ENCODE measurements at places on chromosomes 13 and 19.

- DNase-seq, result peak; percentile 70
These were observed 10.1 kb downstream of the FOSB start for GRCh38 chr19:45477713-45478453.

DNA sequence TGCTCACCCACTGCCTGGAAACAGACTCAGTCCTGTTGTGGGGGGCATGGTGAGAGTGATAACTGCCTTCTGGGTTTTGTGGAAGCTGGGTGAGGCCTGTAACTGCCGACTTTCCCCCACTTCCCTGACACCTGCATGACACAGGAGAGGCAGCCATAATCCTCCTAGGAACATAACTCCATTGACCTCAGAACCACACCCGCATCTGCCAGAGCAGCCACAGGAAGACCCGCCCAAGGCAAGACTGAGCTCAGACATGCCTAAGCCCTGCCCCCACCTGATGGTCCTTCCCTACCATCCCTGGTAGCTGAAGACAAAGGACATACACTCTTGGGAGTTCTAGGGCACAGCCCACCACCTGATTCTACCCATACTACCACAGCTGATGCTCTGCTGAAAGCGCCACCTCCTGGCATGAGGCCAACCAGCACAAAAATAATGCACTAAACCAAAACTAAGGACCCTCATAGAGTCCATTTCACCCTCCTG, 326.7 kb downstream of the RBM26 start:
- no peak for DNase-seq

- peak; percentile 98 for DNase-seq
These were observed at the start of gene SLC27A1 for GRCh38 chr19:17470068-17470841. TSS of gene SLC27A1 (plus strand) at chr19:17470524. CDS start at chr19:17470541, 17 bp downstream.

DNA sequence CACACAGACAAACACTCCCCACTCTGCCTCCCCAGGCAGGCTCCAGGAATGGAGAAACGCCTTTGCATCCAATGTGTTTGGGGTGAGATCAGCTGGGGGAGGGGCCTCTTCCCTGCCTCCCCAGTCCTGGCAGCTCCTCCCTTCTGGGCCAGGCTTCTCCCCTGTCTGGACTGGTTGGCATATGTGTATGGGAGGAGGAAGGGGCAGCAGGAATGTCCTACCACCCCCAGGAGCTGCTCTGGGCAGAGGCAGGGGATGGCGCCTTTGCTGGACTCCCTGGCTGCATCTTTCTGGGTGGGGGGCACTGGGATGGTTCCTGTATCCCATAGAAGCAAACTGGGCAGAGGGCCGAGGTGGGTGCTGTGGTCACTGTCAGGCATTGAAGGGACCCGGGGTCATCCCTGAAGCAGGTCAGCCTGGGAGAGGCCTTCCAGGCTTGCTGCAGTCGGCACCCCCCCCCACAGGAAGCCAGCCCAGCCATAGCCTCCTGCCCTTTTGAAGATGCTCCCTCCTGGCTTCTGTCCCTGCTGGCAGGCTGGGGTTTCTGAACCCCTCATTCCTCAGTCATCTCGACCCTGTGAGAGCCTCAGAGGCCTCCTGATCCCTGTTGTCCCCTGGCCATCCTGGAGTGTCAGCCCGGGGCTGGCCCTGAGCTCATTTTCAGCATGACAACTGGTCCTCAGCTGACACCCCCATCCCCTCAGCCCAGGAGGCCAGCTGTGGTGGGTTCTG, 21.2 kb upstream of the SLC7A10 start:
- DNase-seq, result no peak

- DNase-seq, result no peak
These were observed 22.6 kb upstream of the USP12 start for GRCh38 chr13:27194209-27194608.

DNA sequence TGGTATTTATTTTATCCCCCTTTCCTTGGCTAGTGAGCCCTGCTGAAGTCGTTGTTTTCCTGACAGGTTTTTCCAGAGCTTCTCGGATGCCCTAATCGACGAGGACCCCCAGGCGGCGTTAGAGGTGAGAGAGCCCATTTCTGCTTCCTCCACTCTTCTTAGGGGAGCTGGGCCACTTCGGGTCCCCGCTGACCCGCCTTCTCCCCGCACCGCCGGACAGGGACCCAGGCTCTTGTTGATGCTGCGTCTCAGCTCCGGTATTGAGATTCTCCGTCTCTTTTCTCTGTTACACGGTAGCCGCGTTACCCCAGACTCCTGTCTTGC, 306 bp downstream of the SUGT1 start:
- DNase-seq, result no peak

DNA sequence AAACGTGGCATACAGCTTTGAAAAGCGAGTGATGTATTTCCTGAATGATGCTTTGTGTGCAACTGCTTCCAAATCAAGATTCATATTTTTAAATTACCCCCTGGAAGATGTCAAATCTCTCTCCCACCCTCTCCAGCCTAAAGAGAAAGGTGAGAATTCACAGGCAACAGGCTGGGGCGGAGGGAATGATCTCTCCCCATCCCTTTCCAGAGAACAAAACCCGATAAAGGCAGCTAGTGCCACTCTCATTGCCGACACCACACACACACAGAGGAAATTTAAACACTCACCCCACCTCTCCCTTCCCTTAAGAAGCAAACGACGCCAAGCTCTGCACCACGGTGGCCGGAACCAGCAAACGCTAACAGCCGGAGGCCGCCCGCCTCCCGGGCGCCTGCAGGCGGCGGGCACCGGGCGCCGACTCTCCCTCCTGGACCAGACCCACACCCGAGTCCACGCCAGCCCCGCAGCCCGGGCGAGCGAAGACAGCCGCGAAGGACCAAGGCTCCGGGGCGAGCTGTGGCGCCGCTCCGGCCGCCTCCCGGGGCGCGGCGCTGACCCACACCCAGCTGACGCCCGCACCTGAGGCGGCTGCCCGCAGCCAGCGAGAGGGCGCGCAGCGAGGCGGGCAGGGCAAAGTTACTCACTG, 477 bp downstream of the LNX2 start:
- DNase-seq, result no peak

DNA sequence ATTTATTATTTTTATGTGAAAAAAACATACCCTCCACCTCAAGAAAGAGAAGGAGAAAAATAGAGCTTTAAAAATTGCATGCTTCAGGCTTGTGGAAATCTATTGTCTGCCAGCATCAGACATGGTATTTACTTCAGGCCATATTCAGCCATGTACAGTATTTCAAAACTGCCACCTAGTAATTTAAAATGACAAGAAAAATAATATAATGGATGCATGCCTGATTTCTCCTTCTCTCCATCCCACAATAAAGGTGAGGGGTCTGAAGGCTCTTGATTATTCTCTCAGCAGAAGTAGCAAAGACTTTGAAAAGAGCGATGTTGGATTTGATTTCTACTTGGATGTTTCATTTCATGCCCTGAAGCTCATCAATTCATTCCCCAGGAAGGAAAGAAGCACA, 250.7 kb downstream of the TBC1D4 start:
- no peak for DNase-seq

GRCh38 chr13:28357911-28358433, 137.0 kb downstream of the FLT1 start:
- no peak for DNase-seq

GRCh38 chr13:23915308-23915707, 18.0 kb upstream of the C1QTNF9B start:
- no peak for DNase-seq

DNA sequence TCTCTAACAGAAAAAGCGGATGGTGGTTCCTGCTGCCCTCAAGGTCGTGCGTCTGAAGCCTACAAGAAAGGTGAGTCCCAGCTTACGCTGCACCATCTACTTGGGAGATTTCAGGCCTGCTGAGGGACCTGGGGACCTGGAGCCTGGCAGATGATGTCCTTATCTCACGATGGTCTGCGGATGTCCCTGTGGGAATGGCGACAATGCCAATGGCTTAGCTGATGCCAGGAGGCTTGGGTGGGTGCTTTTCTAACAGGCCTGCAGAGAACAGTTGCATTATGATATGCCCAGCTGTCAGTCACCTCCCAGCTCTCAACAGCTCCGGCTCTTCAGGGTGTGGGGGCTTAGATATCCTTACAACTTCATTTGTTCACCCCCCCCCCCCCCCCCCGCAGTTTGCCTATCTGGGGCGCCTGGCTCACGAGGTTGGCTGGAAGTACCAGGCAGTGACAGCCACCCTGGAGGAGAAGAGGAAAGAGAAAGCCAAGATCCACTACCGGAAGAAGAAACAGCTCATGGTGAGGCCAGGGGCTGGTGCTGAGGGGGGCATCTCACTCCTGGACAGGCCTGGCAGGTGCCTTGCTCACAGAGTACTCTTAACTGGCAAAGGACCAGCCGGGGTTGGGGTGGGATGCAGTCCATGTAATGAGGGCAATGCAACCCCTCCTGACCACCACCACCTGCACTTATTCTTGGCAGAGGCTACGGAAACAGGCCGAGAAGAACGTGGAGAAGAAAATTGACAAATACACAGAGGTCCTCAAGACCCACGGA, 3.8 kb downstream of the RPL13A start:
- DNase-seq, result no peak

All from T1000 (cell line).